Fibroblast of skin of abdomen (primary cell): ENCODE measurements at places on chromosomes 3 and 15.

- no peak for DNase-seq
Observed at GRCh38 chr15:58748852-58749531, 515 bp downstream of the ADAM10 start.

GRCh38 chr3:142998439-142998838 lies 2.9 kb upstream of the U2SURP start:
- peak; percentile 64 for DNase-seq

- DNase-seq = peak; percentile 64
Observed at GRCh38 chr3:58495101-58495500, 3.2 kb downstream of the KCTD6 start.

DNA sequence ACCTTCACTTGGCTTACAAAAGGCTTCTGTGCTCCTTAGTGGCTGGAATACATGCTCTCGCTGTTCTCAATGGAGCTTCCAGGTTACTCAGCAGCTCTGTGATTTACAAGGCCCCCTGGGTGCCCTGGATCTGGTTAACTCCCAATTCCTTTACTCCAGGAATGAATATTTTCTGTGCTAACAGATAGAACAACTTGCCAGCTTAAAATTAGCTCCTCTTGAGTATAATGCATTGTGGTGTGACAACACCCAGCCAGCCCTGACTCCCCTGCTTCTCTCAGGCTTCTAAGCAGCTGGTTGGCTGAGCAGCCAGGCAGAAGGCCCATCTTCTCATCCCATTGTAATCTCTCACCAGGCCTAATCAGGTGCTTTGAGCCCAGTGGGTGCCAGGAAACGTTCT lies 246.4 kb downstream of the ALCAM start:
- peak; percentile 51 for DNase-seq

- DNase-seq = no peak
Observed at GRCh38 chr3:56998076-56998529, 62.4 kb upstream of the SPATA12 start.

- DNase-seq = no peak
Observed at GRCh38 chr15:88680241-88681001, 41.6 kb downstream of the ISG20 start.

DNA sequence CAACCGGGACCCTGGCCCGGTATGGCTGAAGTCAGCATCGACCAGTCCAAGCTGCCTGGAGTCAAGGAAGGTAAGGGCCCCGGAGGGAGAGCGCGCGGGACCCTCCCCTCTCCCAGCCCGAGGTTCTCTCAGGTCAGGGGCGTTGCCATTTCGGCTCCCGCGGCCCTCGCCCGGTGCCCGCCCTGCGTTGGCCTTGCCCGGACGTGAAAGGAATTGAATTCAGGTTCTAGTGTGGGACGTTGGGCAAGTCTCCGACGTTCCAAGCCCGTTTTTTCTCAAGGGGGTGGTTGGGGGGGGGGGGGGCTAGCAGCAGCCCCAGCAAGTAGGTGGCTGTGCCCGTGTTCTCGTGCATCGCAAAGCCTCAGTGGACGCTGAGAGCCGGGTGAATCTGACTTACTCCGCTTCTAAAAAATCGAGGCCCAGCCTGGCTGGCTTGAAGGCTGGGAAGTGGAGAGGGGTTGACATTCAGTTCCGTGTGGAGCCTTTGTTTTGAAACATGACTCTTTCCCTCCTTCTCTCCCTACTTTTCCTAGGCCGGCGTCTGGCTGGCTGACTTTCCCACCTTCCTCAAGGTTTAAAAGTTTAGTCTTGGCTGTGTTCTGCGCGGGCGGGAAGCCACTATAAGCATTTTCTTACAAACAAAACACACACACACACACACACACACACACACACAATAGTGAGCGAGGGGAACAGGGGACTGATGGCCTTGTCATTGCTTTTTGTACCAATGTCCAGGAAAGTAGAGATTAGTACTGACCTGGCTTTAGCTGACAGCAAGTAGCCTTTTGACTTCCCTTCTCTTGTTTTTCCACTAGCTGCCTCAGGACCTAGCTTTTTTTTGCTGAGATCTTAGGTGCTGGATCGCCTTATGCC lies at the start of gene UTS2B:
UTS2B (minus strand) TSS at position 873 of the 876 bp plus-strand sequence. CDS start 48,337 bp downstream, outside the sequence.
- peak; percentile 59 for DNase-seq

DNA sequence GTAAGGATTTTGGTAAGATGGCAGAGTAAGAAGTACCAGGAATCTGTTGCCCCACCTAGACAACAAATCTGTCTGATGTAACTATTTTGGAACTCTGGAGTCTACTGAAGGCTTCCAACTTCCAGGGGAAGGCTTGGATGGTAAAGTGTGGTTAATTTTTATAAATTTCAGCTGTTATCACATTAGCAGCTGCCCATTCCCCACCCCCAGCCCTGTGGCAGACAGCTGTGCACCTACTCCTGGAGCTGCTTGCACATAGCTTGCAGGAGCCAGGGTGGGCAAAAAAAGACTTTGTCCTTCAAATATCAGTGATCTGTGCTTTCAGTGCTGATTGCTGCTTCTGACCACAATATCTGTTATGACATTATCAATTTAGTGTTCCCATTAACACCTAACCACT lies 47.4 kb downstream of the FRMD5 start:
- no peak for DNase-seq

GRCh38 chr15:61227950-61228936 lies 859 bp downstream of the RORA start:
- DNase-seq = peak; percentile 36

GRCh38 chr15:39946862-39947261 lies 12.9 kb downstream of the EIF2AK4 start:
- peak; percentile 58 for DNase-seq

DNA sequence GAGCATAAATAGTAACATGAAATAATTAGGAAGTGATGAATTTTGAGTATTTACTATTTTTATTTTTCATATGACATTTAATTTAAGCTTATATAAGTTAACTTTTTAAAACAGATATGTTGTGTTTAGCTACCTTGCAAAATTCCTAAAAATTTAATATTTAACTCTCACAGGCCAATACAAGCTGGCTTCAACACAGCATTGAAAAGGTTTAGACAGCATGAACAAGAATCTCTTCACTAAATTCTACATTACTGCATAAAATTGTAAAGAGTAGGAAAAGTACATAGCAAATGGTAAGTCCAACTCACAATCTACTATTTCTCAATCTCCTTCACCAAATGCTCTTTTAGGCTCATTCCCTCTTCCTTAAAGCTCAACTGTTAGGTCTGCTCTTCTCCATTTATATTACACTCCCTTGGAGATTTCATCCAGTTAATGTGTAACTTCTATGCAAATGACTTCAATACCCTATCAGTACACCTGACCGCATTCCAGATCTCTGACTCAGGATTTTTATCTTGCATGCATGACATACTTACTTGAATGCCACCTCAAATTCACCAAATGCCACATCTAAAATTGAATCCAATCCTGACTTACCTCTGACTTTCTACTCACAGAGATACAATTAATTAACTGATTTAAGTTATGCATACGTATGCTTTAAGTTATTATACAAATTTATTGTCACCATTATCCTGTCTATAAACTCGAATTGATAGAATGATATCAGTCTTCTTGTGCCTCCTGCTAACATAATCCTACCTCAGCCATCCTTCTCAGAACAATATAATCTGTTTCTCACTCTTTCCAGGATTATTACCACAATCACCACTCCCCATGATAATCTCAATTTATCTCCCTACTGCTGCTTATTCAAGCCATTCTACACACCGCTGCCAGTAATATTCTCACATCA lies 127.0 kb downstream of the STAG1 start:
- no peak for DNase-seq

GRCh38 chr3:166660962-166661361 lies 719.1 kb downstream of the ZBBX start:
- no peak for DNase-seq

DNA sequence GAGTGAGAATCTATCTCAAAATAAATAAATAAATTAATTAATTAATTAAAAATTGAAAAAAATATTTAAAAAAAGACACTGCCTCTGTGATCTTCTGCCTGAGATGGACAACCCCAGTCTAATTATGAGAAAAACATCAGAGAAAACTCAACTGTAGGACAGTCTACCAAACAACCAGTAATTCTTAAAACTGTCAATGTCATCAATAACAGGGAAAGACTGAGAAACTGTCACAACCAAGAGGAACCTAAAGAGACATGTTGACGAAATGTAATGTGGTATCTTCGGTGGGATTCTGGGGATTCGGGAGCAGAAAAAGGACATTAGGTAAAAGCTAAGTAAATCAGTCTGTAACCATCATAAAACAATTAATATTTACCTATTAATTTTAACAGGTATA lies 265.4 kb upstream of the LMCD1 start:
- no peak for DNase-seq

GRCh38 chr3:76021376-76021775 lies 236.0 kb upstream of the ZNF717 start:
- no peak for DNase-seq

- DNase-seq = no peak
Observed at GRCh38 chr3:116678853-116679252, 30.7 kb upstream of the TUSC7 start.

GRCh38 chr15:82595766-82596165 lies 51.4 kb downstream of the CPEB1 start:
- no peak for DNase-seq

DNA sequence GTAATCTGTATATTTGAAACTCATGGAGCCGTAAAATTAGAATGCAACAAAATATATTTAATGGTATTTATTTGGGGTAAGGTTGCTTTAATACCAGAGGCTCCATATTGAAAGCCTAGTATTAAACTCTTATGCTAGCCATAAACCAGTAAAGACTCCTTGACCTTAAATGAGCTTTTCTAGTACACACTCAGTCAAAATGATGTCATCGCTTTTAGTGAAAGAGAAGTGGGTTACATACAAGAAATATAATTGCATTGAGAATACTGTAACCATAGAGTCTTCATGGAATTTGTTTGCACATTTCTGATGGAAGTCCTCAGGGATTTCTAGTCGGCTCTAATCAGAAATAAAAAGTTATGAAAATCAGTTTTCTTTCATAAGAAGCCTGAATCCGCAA lies 757.6 kb downstream of the GBE1 start:
- DNase-seq = no peak

DNA sequence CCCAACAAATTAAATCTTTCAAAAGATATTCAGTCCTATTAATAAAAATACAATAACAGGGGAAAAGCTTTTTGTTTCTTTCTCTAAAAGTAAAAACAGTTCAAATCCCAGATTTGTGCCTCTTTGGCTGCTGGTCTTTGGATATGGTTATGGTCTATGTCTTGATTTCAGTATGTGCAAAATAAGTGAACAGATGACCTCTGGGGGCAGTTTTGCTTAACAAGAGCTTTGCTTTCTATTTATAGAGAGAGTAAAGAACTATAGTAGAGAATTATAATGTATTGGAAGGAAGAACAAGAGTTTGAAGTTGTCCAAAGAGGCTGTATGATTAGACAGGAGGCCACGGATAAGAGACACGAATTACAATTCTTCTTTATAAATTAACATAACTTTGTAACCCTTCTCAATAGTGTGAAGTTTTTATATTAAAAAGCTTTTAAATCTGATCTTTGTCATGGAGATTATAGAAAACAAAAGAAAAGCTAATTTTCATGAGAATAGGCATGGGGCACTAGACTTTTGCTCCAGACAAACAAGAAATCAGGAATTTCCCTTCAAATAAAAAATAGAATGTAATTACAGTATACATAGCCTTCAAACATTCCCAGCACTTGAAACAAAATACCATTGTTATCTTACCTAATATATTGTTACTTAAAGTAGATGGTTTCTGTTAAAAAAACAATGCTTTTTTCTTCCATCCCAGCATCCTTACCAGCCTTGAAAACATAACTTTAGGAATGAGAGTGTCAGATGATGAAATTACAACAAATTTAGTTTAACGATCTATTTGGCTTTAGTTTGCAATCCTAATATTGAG lies 432.7 kb upstream of the ARHGEF26 start:
- DNase-seq = no peak

- DNase-seq = no peak
Observed at GRCh38 chr15:78207641-78208340, 26.6 kb downstream of the ACSBG1 start.

DNA sequence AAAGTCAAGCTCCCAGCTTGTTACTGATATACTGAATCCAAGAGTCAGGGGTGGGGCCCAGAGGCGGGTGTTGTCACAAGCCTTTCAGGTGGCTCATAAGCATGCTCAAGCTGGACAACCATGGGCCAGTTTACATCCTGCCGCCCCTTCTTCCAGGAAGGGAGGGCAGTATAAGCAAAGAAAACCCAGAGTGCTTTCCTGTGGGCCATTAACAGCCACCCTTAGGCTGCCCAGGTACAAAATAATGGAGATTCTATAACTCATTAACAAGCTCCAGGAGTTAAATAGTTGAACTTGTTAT lies 183.2 kb downstream of the NTRK3 start:
- DNase-seq = no peak

GRCh38 chr15:52011711-52012144 lies 7.3 kb upstream of the MAPK6 start:
- DNase-seq = no peak

DNA sequence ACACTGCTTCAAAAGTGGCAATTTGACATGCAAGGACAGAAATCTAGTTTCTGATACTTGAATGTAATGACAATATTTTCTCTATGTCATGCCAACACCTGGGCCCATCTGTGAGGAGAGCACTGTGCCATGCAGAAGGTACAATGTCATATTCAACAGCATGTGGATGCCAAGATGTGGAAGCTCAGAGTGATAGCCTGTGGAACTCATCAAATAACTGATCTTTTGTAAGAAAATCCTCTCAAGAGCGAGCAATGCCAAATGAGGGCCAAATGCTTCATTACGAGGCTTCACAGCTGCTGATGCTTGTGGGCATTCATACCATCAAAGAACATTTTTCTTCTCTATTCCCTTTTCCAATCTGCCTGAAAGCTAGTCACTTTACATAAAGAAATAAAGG lies 95.1 kb downstream of the ROBO1 start:
- DNase-seq = no peak

- DNase-seq = no peak
Observed at GRCh38 chr3:64796607-64797399, 109.0 kb upstream of the ADAMTS9 start.

DNA sequence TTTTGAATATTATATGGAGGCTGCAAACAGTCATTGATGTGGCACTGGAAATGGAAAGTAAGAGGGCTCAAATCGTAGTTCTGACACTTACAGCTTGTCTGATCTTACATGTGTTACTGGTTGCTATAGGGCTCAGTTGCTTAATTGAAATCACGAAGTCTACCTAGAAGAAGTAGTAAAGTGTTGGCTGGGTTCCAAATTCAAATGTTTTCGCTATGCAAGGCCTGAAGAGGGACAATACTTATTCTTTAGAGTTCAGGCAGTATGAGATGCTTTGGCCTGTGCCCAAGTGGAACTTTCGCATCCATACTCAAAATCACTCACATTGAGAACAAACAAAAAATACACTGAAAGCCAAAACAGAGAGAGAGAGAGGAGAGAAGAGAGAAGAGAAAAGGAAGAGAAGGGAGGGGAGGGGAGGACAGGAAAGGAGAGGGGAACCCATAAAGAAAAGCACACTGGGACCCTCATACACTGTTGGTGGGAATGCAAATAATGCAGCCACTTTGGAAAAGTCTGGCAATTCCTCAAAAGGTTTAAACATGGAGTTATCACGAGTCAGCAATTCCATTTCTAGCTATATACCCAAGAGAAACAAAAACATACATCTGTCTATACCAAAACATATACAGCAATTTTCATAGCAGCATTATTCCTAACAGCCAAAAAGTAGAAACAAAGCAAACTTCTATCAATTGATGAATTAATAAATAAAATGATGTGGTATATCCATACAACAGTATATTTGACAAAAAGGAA lies 2.9 kb upstream of the FXR1 start:
- no peak for DNase-seq

GRCh38 chr3:135017003-135017893 lies 222.2 kb downstream of the EPHB1 start:
- DNase-seq = no peak
